Muscle of back (tissue), 13 donors: ENCODE measurements at places on chromosomes 1 and 21.

- DNase-seq = peak; percentile 92
These were observed at the start of gene MARCKSL1 for GRCh38 chr1:32335790-32336590. TSS of gene MARCKSL1 (minus strand) at chr1:32336233. CDS start at chr1:32336033, 200 bp downstream.

DNA sequence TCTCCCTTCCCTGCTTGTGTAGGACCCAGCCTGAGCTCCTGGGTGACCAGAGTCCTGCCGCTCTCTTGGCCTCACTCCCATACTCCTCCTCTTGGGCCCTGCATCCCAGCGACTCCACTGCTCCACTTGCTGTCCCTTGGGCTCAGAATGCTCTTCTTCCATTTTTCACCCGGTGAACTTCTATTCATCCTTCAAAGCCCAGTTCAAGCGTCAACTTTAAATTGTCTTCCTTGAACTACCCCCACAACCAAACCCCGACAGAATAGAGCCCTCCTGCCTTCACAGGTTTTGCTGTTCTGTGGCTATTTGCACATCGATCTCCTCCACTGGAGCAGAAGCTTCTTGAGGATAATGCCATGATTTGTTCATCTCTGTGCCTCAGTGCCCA lies 215.4 kb upstream of the EDN2 start:
- DNase-seq = no peak

GRCh38 chr1:62068978-62069377 lies 125.7 kb upstream of the L1TD1 start:
- DNase-seq = peak; percentile 92

- no peak for DNase-seq
These were observed 28.3 kb upstream of the PCBP3 start for GRCh38 chr21:45615145-45615711.

DNA sequence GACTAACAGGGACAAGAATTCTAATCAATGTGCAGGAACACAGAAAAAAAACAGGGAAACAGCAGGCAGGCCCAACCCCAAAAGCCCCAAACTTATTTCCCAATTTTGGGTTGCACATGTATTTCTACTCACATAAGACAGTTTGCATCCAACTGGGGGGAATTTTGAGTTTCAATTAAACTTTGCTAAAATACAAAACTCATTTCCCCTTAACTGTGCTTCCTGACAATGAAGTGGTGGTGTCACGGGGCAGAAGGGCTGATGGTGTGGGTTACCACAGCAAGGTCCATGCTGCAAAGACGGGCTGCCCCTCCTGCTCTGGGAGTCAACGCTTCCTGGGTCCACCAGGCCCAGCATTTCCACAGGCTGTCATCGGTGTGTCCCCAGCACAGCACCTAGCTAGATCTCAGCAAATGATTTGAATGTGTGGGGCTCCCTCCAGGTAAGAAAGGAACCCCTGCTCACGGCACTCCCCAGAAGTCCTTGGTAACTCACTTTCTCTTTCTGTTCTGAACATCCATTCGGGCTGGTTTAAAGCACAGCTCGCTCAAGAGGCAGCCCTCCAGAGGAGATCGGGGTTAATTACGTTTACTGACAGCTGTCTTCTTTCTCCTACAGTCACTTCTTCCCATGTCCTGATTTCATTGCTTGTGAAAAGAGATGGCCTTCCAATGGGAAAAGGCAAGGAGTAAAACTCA lies 27.4 kb downstream of the HIVEP3 start:
- DNase-seq = no peak

- no peak for DNase-seq
These were observed 1.2 kb upstream of the PSMB2 start for GRCh38 chr1:35642471-35642955.

GRCh38 chr1:18008081-18008480 lies 99.5 kb upstream of the IGSF21 start:
- DNase-seq = peak; percentile 34

- DNase-seq = no peak
These were observed 59.7 kb upstream of the RAVER2 start for GRCh38 chr1:64685217-64685616.
